CD4-positive, CD25-positive, alpha-beta regulatory T cell (primary cell): ENCODE measurements at places on chromosomes 2 and 18. TPM values are rescaled to one million over a fixed set of nuclear protein-coding genes. Genes with fewer than 3 reads are reported as not detected.

The SIX2 gene
- total RNA-seq = not detected

The CDK5R2 gene
- total RNA-seq = not detected

The CRYBA2 gene
- total RNA-seq = not detected

The ACTG2 gene
- 0.64 TPM for total RNA-seq

The NEB gene
- 1.3 TPM for total RNA-seq

The MXD1 gene
- 40.6 TPM for total RNA-seq

- DNase-seq = no peak
Measured at GRCh38 chr2:191635333-191636234, 42.4 kb upstream of the NABP1 start.

DNA sequence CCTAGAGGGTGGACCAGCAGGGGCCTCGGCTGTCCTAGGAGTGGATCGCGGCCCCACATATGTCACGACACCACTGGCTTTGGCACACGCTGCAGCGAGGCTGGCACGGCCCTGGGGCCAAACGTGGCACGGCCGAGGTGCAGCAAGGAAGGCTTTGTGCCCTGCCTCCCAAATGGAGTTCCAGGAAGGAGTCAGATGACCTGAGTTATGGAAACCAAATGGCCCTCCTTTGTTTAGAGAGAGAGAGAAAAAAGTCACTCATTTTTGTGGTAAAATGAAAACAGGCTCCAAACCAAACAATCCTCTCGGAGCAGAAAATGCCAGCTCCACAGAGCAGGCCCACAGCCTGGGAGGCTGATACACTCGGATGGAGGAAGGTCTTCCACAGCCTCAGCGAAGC lies 105.6 kb downstream of the ANTXR1 start:
- no peak for DNase-seq

DNA sequence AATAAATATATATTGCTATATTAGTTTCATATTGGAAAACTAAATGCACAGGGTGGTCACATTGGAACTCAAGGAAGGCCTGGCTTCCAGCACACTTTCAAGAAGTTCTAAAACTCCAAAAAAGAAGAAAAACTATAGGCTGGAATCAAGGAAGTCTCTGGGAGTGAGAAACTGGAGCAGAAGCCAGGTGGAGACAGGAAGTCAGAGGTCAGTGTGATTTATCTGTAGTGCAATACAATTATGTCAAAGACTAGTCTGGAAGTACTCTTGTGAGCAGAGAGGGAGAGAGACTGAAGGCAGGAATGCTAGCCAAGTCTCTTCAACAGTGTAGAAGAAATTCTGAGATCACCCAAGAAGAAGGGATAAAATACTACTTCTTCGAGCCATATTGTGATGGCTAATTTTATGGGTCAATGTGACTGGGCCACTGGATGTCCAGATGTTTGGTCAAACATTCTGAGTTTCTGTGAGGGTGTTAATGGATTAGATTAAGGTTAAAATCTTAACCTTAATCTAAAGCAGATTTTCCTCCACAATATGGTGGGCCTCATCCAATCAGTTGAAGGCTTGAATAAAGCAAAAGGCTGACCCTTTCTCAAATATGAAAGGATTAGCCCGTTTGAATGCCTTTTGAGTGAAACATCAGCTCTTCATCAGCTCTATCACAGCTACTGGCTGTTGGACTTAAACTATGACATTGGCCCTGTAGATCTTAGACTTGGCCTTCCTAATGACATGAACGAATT lies 208.0 kb downstream of the TDRD15 start:
- no peak for DNase-seq

- DNase-seq = no peak
Measured at GRCh38 chr2:82198809-82199492, 1894.4 kb upstream of the LRRTM1 start.

GRCh38 chr2:135585586-135585985 lies 54.3 kb downstream of the R3HDM1 start:
- DNase-seq = no peak

GRCh38 chr2:206800506-206801417 lies 35.4 kb downstream of the FASTKD2 start:
- peak; percentile 38 for DNase-seq

DNA sequence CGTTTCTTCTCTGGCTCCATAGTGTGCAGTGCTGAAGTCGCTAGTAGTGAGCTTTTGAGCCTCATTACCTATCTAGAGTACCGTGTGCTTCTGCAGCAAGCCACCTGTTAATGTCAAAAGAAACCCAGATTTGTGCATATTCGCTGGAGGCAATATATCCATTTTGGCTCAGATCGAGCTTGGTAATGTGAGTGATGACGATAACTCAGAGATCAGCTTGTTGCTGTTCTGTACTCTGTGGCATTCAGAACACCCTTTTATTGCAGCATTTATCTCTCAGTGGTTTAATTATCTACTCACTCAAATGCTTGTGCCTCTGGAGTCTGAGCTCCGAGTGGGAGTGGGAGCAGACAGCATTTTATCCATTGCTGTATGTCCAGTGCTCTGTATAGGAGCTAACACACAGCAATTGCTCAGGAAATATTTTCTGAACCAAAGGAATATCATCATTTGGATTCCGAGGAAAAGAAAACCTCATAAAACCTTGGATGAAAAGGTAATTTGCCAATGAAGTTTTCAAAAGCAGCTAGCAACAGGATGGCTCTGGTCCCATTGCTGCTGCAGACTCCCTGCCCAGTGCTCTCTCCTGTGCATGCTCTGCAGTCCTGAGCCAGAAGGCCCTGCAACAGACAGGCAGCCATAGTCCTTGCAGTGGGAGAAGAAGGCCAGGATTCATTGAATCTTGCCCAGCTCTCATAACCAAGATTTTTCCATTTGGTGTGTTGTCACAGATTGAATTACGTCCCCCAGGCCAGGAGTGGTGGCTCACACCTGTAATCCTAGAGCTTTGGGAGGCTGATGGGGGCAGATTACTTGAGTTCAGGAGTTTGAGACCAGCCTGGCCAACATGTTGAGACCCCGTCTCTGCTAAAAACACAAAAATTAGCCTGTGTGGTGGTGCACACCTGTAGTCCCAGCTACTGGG lies 183.8 kb downstream of the MYCN start:
- DNase-seq = no peak

DNA sequence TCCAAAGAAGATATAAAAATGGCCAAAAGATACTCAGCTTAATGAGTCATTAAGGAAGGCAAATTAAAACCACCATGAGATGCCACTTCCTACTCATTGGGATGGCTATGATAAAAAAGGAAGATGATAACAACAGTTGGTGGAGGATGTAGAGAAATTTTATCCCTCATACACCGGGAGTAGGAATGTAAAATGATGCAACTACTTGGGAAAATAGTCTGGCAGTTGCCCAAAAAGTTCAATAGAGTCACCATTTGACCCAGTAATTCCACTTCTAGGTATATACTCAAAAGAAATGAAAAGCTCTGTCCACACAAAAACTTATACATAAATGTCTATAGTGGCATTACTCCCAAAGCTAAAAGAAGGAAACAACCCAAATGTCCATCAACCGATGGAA lies 10.1 kb upstream of the SULT1C2 start:
- no peak for DNase-seq

GRCh38 chr2:144515696-144516410 lies 4.1 kb downstream of the ZEB2 start:
- no peak for DNase-seq

GRCh38 chr2:55842046-55842445 lies 81.5 kb downstream of the EFEMP1 start:
- DNase-seq = no peak
